ENCODE measurements at places on chromosomes 1 and 21.

- DNase-seq, result no peak
These were observed 16.8 kb upstream of the POGZ start for GRCh38 chr1:151476083-151476482.

- DNase-seq, result no peak
These were observed 653.4 kb downstream of the KIF26B start for GRCh38 chr1:245807954-245808719.

DNA sequence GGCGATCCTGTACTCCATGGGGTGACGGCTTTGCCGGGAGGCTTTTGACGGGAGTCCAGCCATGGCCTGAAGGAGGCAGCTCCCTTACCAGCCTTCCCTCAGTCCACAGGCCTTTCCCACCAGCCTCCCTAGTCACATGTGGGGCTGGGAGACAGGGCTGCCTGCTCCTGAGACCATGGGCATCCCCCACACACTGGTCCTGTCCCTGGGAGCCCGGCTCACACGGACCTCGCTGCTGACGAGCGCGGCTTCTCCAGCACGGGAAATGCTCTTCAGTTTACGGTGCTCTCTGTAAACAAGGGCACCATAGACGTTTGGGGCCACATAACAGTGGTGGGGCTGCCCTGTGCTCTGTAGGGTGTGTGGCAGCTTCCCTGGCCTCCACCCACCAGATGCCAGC, 104.5 kb upstream of the TMEM51 start:
- DNase-seq, result no peak

GRCh38 chr1:31488528-31488927, 75.5 kb downstream of the SERINC2 start:
- DNase-seq, result no peak

- no peak for DNase-seq
These were observed 143.7 kb downstream of the PCNX2 start for GRCh38 chr1:233151861-233152260.

DNA sequence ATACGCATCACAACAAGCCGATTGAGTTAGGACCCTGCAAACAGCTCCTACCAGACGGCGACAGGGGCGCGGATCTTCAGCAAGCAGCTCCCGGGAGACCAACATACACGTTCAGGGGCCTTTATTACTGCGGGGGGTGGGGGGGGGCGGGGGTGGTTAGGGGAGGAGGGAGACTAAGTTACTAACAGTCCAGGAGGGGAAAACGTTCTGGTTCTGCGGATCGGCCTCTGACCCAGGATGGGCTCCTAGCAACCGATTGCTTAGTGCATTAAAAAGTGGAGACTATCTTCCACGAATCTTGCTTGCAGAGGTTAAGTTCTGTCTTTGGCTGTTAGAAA, 162.0 kb downstream of the RUNX1 start:
- DNase-seq, result no peak

DNA sequence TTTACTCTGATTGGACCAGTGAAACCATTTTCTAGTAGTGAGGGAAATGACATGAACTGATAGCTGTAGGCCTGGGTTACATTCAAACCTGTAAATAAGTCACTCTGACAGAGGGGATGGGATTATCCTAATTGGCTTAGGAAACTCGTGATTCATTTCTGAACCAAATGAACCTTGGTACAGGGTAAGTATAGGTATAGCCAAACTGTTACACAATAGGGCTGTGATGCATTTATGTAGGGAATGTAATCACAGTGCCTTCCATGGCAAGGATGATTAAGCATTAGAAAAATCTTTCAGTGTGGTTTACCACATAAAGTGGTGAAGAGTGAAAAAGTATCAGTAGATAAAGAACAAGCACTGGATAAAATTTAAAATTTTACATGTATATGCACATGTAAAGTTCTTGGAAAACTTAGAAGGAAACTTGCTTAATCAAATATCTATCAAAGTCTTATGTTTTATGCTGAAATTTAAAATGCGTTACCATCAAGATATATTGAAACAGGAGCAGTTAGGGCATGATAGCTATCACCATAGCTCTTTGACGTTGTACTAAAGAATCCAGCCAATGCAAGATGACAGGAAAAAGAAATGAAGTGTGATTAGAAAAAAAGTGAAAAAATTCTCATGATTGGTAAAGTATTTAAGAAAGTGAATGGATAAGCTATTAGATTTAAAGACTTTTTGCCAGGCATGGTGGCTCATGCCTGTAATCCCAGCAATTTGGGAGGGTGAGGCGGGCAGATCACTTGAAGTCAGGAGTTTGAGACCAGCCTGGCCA, 63.0 kb downstream of the RABGAP1L start:
- DNase-seq, result no peak

DNA sequence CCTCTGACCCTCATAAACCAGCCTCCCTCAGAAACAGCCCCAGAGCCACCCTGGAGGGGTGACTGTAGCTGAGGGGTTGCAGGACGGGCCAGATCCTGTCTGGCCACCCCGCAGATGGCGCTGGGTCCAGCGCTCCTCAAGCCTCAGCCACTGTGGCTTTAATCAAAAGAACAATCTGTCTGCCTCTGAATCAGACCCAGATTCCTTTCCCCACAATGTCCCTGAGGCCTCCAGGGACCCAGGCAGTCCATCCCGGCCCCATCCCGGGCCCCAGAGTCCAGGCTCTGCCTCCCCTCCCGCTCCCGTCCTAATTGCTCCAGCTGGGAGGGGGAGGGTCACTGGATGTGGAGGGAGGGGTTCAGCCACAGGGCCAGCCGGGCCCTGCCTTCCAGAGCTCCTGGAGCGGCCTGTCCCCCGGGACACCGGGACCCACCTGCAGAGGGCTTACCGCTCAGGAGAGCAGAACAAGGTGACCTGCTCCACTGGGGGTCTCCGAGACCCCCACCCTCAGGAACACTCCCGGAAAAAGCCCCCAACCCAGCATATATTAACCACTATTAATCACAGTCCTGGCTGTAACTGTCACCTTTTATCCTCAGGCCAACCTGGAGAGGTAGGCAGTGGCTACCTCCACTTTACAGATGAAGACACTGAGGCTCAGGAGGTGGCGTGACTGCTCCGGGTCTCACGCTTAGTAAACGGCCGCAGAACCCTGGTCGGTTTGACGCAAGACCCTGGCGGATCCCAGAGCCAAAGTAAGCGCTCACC, 836 bp upstream of the FBLIM1 start:
- DNase-seq, result no peak

Data from stimulated activated CD8-positive, alpha-beta memory T cell treated with anti-CD3 and anti-CD28 coated beads, Interleukin-2, amount 100 ng/mL, for 48 hours (primary cell).